ENCODE measurements at places on chromosomes 1 and 21.
A peak's percentile ranks its signal among the peaks of the same experiment; 100 is the strongest.

GRCh38 chr21:35106246-35106835 lies 57.2 kb upstream of the RUNX1 start:
- no peak for DNase-seq

DNA sequence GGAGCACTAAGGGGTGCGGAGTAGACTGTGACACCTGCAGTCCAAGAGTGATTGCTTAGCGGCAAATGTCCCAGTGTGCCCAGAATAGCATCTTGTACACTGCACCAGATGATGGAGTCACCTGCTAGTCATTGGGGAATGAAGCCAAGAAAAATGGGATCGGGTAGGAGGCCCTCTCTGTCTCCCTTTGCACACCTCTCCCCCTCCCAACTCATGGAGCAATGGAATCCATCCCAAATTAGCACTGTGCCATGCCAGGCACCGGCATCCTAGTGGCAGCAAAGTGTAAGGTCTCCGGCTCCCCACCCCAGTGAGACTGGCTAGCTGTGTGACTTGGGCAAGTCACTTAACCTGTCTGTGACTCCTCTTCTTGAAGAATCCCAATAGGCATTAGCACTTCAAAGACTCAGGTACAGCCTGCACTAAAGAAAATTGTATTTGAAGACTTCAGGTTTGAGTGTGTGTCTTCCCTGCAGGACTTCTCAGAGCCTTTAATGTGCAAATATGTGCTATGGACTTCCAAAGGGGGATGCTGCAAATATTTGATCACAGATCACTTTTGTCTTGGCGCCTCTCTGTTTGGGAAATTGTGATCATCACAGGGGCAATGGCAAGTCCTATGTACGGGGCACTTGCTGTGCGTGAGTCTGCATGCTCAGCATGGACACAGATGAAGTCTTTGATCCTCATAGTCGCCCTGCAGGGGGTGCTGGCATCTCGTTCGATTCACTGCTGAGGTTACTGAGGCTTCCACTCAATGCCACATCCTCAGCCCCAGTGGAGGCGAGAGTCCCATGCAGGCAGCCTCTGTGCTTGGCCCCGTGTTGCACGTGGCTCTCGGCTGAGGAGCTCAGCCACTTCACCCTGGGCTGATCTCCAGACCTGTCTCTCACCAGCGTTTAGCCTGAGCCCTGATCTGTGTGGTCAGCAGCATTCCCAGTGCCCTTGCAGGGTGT lies 272.9 kb upstream of the C1orf174 start:
- DNase-seq, result peak; percentile 5

DNA sequence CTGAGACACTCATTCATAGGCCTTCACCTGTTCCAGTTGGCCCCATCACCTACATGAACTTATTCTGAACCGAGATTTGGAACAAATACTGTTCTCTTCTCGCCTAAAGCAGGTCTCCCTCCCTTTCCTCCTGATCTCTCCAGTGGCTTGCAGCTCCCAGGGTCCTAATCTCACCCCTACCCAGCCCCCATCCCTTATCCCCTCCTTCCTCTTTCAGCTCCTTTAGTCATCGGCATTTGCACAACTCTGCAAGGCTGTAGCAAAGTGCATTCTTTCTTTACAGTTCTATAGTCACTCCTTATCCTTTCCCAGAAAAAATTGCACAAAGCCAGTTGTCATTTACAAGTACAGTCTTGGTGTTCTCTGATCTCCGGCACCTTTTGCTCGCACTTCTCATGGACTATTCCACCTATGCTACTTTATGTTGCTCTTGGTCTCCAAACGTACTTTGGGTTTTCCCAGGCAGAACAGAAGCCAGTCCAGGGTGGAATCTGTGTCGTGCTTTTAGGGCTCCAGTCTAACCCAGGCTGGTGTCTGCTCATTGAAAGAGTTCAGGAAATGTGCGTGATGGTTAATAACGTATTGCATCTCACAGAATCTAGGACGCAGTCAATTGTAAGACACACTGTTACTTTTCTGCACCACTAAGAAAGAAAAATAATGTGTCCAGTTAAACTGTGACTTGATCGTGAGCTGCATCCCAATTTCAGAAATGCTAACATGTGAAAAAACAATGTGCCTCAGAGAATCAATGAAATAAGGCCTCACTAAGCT lies 965 bp downstream of the ABCA4 start:
- DNase-seq, result no peak

GRCh38 chr1:6275826-6276782 lies 15.2 kb upstream of the GPR153 start:
- DNase-seq, result peak; percentile 99

DNA sequence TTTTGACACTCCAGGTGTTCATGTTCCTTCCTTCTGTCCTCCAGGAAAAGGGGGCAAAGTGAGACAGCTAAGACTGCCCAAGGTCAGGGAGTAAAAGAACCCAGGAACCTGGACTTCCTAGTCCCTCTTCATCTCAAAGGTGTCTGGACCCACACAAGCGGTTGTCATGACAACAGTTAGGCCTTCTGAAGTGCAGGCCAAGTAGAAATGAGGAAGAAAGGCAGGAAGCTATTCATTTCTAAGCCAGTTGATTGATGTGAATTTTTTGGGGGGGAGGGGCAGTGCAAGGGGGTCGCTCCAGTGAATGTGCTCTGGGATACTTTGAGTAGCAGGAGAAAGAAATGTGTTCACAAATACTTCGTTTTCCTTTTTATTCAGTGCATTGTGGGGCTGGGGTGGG lies 114.3 kb downstream of the NAV1 start:
- DNase-seq, result no peak

GRCh38 chr1:225631021-225631663 lies 21.8 kb downstream of the ENAH start:
- DNase-seq, result no peak

- no peak for DNase-seq
These were observed 16.0 kb downstream of the DHRS3 start for GRCh38 chr1:12601700-12602658.

DNA sequence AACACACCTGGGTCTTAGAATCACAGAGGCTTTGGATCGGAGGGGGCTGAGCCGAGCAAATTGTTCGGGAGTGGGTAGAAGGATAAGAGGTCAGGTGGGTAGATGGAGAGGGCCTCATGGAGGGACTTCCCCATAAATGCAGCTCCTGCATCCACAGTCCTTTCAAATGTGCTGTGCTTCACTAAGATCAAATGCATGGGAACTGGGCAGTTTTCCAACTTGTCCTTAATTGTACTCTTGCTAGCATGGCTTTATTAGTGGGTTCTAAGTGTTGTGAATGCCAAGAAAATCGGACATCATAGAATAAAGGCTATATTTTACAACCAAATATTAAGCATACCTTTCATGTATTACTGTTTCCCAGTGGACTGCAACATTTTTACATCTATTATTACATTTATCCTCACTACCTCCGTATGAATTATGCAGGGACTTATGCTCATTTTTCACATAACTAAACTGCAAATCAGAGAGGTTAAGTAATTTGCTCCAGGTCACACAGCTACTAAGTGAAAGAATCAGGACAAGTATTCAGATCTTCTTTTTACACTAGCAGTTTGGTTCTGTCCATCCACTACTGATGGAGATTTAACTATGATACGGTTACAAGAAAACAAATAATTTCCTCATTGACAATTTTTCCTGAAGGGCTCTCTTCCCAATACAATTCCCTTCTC lies 174.5 kb upstream of the RUNX1 start:
- peak; percentile 53 for DNase-seq

DNA sequence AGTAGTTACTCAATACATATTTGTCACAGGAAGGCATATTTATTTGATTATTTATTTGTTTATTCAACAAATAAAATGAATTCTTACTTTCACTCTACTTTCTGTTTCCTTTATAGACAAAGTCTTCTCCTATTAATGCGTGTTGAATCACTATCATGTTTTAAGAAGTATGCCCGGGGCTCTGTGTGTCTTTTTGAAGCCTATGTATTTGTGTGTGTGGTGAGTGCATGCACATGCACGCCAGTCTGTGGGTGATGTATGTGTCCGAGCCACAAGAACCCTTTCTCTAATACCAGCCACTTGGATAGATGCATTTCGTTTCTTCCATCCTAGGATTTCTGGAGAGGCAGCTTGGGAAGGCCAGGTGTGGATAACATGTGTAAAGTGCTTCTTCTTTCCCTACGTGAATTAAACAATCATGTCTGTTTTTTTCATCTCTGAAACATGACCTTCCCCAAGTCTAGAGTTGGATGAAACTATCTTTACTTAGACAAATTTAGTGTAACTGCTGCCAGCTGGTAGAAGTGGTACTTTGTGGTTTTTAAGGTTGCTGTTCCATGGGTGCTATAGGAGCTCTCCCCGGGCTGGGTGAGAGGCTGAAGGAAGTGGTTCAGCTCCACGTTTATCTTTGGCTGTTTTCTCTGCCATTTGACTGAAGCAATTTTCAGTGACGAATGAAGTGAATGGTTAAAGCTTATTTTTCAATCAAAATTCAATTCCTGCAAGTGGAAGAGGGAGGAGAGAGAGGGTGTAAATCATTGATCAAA lies 46.8 kb upstream of the PPM1J start:
- peak; percentile 51 for DNase-seq

GRCh38 chr1:205594846-205595245 lies 37.0 kb downstream of the ELK4 start:
- no peak for DNase-seq

- DNase-seq, result no peak
These were observed 308.3 kb upstream of the USP25 start for GRCh38 chr21:15421441-15421881.

DNA sequence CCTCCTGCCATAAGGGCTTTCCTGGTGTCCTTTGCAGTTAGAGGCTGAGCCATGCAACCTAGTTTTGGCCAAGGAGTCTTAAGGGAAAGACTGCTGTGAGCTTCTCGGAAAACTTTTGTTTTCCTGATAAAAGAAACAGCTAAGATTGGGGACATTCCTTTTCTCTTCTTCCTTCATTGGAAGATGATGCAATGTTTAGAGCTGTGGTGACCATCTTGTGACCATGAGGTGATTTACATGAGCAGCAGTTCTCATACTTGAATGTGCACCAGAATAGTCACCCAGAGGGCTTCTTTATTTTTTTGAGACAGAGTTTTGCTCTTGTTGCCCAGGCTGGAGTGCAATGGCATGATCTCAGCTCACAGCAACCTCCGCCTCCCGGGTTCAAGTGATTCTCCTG lies 20.4 kb upstream of the SMAP2 start:
- no peak for DNase-seq

DNA sequence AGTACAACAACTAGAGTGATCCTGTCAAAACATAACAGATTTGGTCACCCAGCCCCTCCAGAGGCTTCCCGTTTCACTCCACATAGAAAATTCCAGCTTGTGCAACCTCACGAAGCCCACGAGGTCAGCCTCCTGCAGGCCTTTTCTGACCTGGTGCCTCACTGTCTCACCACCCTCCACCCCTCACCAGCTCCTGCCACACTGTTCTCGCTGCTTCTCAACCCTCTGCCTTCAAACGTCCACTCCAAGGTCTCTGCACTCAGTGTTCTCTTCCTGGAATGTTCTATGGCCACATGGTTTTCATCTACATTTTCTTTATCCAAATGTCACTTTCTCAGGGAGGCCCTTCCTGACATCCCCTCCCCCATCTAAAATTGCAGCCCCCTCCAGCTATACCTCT lies 178.9 kb downstream of the DHRS3 start:
- no peak for DNase-seq

DNA sequence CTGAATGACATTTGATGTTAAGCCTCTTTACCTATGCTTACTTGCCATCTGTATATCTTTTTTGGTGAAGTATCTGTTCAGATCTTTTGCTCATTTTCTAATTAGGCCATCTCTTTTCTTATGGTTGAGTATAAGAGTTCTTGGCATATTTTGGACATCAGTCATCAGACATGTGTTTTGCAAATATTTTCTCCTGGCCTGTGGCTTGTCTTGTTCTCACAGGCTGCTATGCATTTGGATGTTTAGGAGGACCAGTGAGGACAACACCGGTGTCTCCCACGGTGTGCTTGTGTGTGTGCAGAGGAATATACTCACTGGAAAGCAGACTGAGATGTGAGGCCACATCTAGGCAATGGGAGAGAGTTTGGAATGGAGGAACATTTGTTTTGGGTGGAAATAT lies 87.1 kb upstream of the LYST start:
- no peak for DNase-seq

DNA sequence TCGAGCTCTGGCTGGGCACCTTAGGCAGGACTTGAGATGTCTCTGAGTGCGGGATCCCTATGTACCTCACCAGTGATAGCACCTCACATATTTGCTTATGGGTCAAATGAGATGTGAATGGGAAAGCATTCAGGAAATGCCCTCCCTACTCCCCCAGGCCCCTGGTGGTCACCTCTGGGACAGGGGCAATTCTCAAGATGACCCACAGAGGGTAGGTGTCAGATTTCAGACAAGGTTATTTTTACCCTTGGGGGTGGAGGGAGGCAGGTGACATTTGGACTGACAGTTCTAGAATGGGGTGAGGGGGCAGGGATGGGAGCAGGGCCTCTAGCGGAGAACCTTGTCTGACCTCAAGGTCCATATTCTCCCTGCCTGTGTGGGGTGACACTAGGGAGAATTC lies 27.1 kb downstream of the ACOT11 start:
- no peak for DNase-seq

GRCh38 chr1:231953660-231954059 lies 327.1 kb downstream of the DISC1 start:
- DNase-seq, result no peak

DNA sequence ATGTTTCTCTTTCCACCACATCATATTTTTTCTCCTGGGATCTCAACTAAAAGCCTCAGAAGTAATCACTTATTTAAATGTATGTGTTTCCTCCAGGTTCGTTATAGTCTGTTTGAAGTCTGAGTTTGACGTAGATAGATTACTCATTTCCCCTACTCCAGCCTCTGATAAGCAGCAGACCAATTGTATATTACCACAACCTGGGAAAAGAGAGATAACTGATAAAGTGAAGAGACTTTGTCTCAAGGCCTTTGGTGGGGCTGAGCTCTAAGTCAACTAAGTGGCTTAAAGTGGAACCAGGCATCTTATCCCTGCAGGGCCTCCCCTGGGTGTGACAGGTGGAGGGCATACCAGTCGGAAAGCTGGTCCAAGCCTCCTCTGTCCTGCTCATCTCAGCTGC lies 34.9 kb upstream of the CACNA1E start:
- no peak for DNase-seq

- no peak for DNase-seq
These were observed 135.4 kb downstream of the BACH1 start for GRCh38 chr21:29434081-29434480.

- no peak for DNase-seq
These were observed 1994.9 kb downstream of the NCAM2 start for GRCh38 chr21:22993144-22993543.

DNA sequence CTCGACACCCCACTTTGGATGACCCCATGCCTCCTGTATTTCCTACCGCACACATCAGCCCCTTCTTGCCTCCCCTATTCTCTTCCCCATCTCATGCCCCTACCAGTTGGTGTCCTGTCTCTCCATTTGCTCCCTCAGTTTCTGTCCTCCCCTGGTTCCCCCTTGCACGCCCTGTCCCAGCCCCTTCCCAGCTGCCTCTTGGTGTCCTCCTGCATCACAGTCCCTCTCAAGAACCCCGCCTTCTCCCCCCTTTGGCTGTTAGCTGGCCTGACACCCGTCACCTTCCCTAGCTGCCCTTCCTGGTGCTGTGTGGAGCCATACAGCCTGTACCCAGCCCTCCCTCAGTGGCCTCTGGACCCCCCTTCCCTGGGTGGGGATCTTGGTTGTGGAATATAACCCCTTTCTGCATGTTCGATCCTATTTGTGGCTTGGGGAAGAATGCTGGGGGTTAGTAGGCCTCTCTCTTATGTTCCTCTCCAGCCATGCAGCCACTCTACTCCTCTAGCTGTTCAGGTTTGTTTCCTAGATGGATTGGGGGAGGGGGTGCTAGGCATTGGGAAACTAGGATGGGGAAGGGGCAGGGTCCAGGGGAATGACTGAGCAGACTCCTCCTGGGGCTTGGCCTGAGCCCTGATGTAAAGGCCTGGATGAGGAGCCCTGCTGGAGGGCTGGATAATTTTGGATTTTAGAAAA lies 41.4 kb upstream of the NFASC start:
- peak; percentile 61 for DNase-seq

- no peak for DNase-seq
These were observed 8.1 kb downstream of the PAQR7 start for GRCh38 chr1:25867210-25867991.

All from NCI-H510A treated with DMSO at 0.1 percent for 48 hours (cell line).